ENCODE measurements at places on chromosomes 13 and 19.

GRCh38 chr13:33869005-33869404 lies 51.1 kb downstream of the RFC3 start:
- DNase-seq = no peak

GRCh38 chr19:45473682-45474605 lies 6.1 kb downstream of the FOSB start:
- DNase-seq = no peak

GRCh38 chr13:104466016-104466415 lies 1399.8 kb upstream of the SLC10A2 start:
- DNase-seq = no peak

GRCh38 chr19:13691569-13692435 lies 72.5 kb upstream of the MRI1 start:
- no peak for DNase-seq

DNA sequence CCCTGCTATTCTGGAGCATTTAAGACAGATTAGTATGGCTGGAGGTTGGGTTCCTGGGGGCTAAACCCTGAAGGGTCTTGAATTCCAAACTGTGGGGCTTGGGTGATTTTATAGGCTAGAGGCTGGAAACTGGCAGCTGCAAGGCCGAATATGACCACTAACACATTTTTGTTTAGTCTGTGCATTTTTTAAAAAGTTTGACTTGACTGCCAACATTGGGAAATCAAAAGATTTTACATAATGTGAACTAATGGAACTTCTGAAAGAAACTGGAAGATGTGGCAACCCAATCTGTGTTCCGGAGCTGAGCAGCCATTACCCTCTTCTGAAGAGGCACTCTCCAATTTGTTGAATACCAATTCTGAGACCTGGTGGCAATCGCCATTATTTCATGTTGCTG lies 5.1 kb downstream of the ZNF784 start:
- DNase-seq = no peak

- no peak for DNase-seq
Observed at GRCh38 chr19:15197275-15197941, 3.4 kb downstream of the NOTCH3 start.

DNA sequence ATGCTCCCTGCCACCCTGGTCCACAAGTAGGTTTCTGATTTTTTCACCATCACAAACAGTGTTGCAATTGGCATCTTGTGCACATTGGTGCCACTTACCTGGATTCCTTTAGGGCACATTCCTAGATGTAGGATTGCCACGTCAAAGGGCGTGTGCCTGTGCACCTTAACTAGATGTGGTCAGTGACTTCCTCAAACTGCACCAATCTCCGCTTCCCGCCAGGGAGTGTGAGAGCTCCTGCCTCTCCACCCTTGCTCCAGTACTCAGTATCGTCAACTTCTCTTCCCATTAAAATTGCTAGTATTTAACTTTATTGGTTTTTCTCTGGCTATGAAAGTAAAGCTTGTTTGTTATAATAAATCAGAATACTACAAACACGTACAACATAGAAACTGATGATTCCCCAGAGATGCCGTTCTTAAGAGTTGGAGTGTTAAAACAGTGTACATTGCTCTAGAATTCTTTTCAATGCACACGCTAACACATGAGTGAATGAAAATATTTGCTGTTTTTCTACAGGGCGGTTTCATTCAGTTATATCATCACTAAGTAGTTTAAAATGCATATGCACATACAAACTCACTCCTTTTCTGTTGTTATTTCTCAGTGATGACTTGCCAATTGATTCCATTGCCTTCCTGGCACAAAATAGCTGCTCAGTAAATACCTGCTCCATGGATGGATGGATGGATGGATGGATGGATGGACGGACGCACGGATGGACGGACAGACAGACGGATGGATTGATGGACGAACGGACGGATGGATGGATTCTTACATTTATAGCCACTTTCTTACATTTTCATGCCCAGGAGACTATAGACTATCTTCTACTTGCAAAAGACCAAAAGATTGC lies 23.4 kb downstream of the CCNE1 start:
- DNase-seq = no peak

GRCh38 chr13:110416131-110417025 lies 109.3 kb downstream of the COL4A2 start:
- no peak for DNase-seq

GRCh38 chr13:109770436-109770835 lies 15.9 kb downstream of the IRS2 start:
- no peak for DNase-seq

DNA sequence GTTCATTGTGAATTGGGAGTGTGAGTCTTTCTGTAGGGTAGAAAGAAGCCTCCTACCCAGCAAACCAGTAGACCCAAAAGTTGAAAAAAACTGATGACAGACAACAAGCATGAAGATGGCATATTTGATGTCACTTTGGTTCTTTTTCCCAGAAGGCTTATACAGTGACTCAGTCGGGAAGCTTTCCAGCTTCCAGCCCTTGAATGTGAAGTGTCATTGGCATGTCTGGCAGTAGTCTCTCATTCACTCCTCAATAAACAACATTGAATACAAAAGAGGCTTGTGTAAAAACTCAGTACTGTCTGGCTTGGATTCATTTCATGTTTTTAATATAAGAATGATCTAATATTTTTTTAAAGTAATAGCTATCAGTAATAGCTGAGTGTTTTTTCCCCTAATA lies 68.7 kb downstream of the IPO5 start:
- no peak for DNase-seq

GRCh38 chr13:101875717-101876393 lies 423.4 kb downstream of the ITGBL1 start:
- no peak for DNase-seq
